ENCODE measurements at places on chromosomes 16 and 17.

- no peak for DNase-seq
These were observed 23.7 kb downstream of the HSBP1 start for GRCh38 chr16:83831456-83831987.

DNA sequence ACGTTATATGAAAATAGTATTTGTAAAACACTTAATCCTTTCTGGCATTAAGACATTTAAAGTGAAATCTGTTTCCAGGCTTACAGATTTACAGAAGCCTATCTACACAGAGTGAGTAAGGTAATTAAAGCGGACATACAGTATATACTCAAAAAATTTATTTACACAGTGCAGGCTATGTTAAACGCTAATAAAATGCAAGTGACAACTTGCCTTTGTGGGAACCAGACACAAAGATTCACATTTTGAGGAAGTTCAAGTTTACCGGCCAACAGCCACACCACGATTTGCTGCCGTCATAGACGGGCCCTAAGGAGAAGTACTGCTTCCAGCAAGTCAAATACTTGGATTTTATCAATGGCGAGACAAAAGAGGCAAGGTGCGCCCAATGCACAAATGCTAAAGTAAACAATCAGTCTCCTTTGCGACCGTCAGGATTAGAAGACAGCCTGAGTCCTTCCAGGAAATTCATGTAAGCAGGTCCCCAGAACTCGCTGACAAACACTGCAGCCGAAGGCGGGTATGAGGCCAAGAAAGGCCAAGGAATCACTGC is 801 bp downstream of the VPS35 start:
- DNase-seq: no peak

- no peak for DNase-seq
These were observed 11.7 kb downstream of the CES1 start for GRCh38 chr16:55821210-55821609.

- DNase-seq: no peak
These were observed 7.4 kb upstream of the HIGD1B start for GRCh38 chr17:44840274-44840673.

DNA sequence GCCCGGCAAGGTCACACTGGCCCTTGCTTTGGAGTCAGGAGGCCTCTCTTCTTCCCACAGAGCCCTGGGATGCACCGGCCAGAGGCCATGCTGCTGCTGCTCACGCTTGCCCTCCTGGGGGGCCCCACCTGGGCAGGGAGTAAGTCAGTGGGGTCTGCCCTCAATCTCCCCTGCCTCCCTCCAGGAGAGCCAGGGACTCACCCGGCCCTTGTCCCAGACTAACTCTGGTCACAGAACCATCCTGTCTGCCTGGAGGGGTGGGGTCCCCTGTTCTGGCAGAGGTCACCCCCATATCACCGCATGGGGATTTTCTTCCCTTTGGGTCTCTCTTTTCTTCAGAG is 222 bp downstream of the ZG16B start:
- no peak for DNase-seq

- DNase-seq: no peak
These were observed 2.2 kb downstream of the UBALD1 start for GRCh38 chr16:4612474-4612931.

- no peak for DNase-seq
These were observed 11.2 kb downstream of the MYH10 start for GRCh38 chr17:8619294-8619693.

All from LHCN-M2 (cell line).